ENCODE measurements at places on chromosomes 12 and 14.

- no peaks in the 10 kb centered on the region for H3K4me1 ChIP-seq
- no peak overlapping the region for H3K27ac ChIP-seq
- no peak for DNase-seq
- no peaks in the 10 kb centered on the region for H3K36me3 ChIP-seq
- H3K27me3 ChIP-seq, result no peaks in the 10 kb centered on the region
- H3K4me3 ChIP-seq, result no peak overlapping the region
Measured at GRCh38 chr12:48015129-48015528, 10.9 kb upstream of the COL2A1 start.

- H3K27me3 ChIP-seq, result no peaks in the 10 kb centered on the region
- H3K4me1 ChIP-seq, result no peaks in the 10 kb centered on the region
- no peak overlapping the region for H3K4me3 ChIP-seq
Measured at GRCh38 chr12:19915392-19916195, 452.7 kb upstream of the PDE3A start.

DNA sequence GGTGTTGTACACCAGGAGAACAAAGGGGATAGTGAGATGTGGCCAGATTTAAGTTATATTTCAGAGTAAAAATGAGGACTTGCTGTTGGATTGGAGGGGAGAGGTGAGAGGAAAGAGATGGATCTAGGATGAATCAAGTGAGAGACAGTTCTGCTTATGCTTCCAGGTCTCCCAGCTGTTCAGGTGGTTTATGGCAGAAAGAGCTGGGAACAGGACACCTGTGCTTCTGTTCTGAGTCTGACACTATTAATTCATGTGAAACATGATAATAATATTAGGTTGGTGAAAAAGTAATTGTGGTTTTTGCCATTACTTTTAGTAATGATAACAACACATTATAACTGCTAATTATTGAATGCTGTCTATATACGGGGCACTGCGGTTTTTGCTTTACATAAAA, 55.7 kb downstream of the SLC15A5 start:
- H3K27me3 ChIP-seq, result no peaks in the 10 kb centered on the region
- no peak overlapping the region for H3K4me3 ChIP-seq
- no peak overlapping the region for H3K27ac ChIP-seq
- DNase-seq, result no peak

DNA sequence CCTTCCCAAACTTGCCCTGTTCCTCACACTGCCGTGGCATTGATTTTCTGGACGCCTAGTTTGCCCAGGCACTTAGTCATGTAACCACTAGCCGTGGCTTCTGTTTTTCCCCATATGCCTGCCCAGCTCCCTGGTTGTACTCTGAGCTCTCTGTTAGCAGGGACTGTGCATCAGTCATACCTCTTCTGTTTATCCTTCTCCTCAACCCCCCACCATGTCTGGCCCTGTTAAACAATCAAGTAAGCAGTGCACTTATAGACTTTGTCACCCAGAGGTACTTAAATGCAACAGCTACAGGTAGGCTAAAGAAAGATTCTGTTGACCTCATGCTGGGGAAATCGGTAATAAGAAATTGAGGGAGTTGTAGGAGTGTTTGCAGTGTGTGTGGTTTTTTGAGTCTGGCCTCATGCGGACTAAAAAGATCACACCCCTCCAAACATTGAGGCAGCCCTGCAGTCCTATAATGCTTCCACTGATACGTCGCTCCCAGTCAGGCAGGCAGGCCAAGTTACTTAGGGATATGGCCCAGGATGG, 17.0 kb downstream of the UBE3B start:
- no peak for DNase-seq
- no peaks in the 10 kb centered on the region for H3K27me3 ChIP-seq
- no peak overlapping the region for H3K4me3 ChIP-seq
- no peaks in the 10 kb centered on the region for H3K4me1 ChIP-seq

GRCh38 chr12:12518919-12519318, 43.7 kb downstream of the DUSP16 start:
- no peaks in the 10 kb centered on the region for H3K4me1 ChIP-seq
- H3K4me3 ChIP-seq, result no peak overlapping the region
- no peak overlapping the region for H3K27ac ChIP-seq

DNA sequence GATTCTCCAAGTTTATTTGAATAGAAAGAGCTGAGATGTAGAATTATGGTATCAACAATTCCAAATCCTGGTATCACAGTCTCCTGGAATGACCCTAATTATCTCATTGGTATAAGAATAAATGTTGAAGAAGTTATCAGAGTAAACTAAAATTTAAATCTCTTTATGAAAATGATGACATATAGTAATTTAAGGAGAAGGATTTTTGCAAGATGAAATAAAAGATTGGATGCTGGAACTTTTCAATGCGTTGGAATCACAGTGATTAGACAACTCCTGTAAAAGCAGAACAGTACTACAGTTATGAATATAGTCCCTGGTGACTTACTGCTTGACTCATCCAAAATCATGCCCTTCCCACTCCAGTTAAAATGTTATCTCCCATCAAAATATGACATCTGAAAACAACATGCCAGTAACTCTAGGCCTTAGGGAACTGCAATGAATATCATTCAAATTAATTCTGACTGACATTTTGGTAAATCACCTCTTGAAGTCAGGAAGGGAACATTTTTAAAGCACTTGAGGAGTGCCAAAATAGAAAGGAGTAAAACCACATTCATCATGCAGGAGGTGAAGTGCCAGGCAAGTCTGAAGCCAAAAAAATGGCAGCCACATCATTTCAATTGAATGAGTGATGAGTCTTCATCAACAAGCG, 197.8 kb upstream of the PRKD1 start:
- no peak for DNase-seq
- no peaks in the 10 kb centered on the region for H3K4me1 ChIP-seq
- H3K36me3 ChIP-seq, result no peaks in the 10 kb centered on the region
- no peak overlapping the region for H3K27ac ChIP-seq

DNA sequence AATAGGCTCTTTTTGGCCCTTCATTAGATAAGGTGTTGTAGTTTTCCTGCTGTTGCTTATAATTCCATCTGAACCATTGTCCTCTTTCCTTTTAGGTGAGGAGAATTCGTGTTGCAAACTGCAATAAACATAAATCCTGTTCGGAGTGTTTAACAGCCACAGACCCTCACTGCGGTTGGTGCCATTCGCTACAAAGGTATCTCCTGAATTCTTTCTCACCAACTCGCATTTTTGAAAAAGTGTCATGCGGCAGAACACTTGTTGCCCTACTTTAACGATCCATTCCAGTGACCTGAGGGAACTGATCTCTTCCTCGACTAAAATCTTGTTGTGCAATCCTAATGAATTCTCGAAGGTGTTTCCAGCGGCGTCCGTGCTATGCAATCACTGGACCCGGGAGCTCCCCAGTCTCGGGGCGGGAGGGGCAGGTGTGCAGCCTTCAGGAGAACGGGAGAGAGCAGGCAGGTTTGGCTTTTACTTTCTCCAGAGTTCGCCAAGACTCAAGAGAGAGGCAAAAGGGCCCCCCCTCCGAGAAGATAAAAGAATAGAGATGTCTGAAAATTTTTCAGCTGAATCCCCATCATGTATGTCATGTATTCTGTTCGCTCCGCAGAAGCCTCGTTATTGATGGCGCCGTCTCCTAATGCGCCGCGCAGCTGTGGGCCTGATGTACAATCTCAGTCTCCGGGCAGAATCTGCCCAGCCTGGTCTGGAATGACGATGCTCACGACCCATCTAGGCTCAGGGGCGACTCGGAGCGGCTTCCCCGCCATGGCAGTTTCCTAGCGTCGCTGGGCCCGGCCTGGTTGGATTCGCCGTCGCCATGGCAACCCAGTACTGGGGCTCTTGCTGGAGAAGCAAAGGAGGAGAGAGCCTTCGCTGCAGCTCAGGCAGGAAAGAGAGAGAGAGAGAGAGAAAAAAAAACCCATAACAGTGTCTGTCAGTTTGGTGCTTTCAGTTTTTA, 38.2 kb downstream of the PLXNC1 start:
- no peaks in the 10 kb centered on the region for H3K4me1 ChIP-seq
- peaks cover 3% of the 10 kb centered on the region for H3K36me3 ChIP-seq
- DNase-seq, result no peak
- H3K4me3 ChIP-seq, result no peak overlapping the region
- H3K27me3 ChIP-seq, result no peaks in the 10 kb centered on the region

GRCh38 chr14:49861699-49862088, 9.1 kb upstream of the NEMF start:
- no peaks in the 10 kb centered on the region for H3K36me3 ChIP-seq
- H3K4me3 ChIP-seq, result peak overlapping the region; percentile 93
- DNase-seq, result peak; percentile 33
- H3K27me3 ChIP-seq, result no peaks in the 10 kb centered on the region
- H3K4me1 ChIP-seq, result peaks cover 21% of the 10 kb centered on the region
- H3K27ac ChIP-seq, result peak overlapping the region; percentile 97

GRCh38 chr12:101969-102878, 35.7 kb downstream of the IQSEC3 start:
- no peaks in the 10 kb centered on the region for H3K27me3 ChIP-seq
- no peaks in the 10 kb centered on the region for H3K36me3 ChIP-seq
- no peaks in the 10 kb centered on the region for H3K4me1 ChIP-seq
- DNase-seq, result no peak
- H3K27ac ChIP-seq, result no peak overlapping the region

- peaks cover 28% of the 10 kb centered on the region for H3K36me3 ChIP-seq
- H3K27me3 ChIP-seq, result no peaks in the 10 kb centered on the region
- H3K4me1 ChIP-seq, result no peaks in the 10 kb centered on the region
- no peak for DNase-seq
- H3K27ac ChIP-seq, result no peak overlapping the region
Measured at GRCh38 chr12:45388545-45388944, 172.7 kb downstream of the ANO6 start.

DNA sequence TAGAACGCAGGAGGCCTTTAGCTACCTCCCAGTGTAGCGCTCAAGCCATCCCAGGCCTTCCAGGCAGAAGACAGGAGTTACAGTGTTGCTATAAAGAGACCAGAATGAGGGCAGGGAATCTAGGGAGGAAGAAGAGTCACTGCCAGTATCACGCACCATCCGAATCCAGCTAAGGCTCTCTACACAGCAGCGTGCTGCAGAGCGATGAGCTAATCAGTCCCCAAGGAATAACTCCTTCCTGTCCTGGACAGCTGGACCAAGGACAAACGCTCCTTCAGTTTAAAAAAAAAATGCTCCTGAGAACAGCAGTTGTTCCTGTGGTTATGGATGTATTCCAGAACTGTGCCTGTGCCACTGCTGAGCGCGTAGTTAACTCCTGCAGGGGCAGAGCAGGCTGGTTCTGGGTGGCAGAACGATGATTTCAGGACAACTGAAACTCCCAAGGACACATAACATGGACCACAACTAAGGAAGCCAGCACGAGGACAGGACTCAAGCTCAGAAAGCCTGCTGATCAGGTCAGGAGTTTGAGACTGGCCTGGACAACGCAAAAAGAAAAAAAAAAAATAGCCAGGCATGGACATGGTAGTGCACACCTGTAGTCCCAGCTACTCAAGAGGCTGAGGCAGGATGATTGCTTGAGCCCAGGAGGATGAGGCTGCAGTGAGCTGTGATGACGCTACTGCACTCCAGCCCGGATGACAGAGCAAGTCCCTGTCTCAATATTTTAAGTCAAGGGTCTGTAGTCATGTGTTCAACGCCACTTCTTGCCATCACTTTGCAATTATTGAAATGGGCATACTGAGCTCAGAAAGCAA, 2.6 kb downstream of the IFFO1 start:
- H3K27me3 ChIP-seq, result no peaks in the 10 kb centered on the region
- H3K4me3 ChIP-seq, result no peak overlapping the region
- no peak for DNase-seq
- peaks cover 15% of the 10 kb centered on the region for H3K4me1 ChIP-seq
- H3K27ac ChIP-seq, result no peak overlapping the region

- no peak overlapping the region for H3K4me3 ChIP-seq
- H3K27ac ChIP-seq, result no peak overlapping the region
- H3K4me1 ChIP-seq, result peaks cover 4% of the 10 kb centered on the region
- H3K27me3 ChIP-seq, result no peaks in the 10 kb centered on the region
Measured at GRCh38 chr12:49369411-49370145, 2.3 kb downstream of the SPATS2 start.

- no peak within 1 kb of the TSS for H3K4me3 ChIP-seq
- DNase-seq, result no peak
- no peaks in the 10 kb centered on the region for H3K36me3 ChIP-seq
- H3K27me3 ChIP-seq, result no peaks in the 10 kb centered on the region
- H3K4me1 ChIP-seq, result no peaks in the 10 kb centered on the region
Measured at GRCh38 chr12:7503686-7504415, at the start of gene CD163. Gene CD163 (minus strand): TSS chr12:7503777. CDS start chr12:7503690, 87 bp downstream.

- no peak overlapping the region for H3K4me3 ChIP-seq
- H3K27ac ChIP-seq, result no peak overlapping the region
- H3K4me1 ChIP-seq, result no peaks in the 10 kb centered on the region
- no peaks in the 10 kb centered on the region for H3K36me3 ChIP-seq
- no peaks in the 10 kb centered on the region for H3K27me3 ChIP-seq
Measured at GRCh38 chr12:103799504-103799856, 41.6 kb downstream of the NT5DC3 start.

- no peak overlapping the region for H3K27ac ChIP-seq
- H3K36me3 ChIP-seq, result no peaks in the 10 kb centered on the region
- H3K4me3 ChIP-seq, result no peak overlapping the region
- H3K27me3 ChIP-seq, result no peaks in the 10 kb centered on the region
Measured at GRCh38 chr14:31716208-31716607, 155.0 kb downstream of the NUBPL start.

GRCh38 chr14:49994951-49995561, 102.2 kb downstream of the ARF6 start:
- H3K27me3 ChIP-seq, result no peaks in the 10 kb centered on the region
- H3K4me1 ChIP-seq, result peaks cover 22% of the 10 kb centered on the region
- DNase-seq, result no peak
- no peak overlapping the region for H3K4me3 ChIP-seq
- H3K27ac ChIP-seq, result no peak overlapping the region
